ENCODE measurements at places on chromosomes 13 and 19.

DNA sequence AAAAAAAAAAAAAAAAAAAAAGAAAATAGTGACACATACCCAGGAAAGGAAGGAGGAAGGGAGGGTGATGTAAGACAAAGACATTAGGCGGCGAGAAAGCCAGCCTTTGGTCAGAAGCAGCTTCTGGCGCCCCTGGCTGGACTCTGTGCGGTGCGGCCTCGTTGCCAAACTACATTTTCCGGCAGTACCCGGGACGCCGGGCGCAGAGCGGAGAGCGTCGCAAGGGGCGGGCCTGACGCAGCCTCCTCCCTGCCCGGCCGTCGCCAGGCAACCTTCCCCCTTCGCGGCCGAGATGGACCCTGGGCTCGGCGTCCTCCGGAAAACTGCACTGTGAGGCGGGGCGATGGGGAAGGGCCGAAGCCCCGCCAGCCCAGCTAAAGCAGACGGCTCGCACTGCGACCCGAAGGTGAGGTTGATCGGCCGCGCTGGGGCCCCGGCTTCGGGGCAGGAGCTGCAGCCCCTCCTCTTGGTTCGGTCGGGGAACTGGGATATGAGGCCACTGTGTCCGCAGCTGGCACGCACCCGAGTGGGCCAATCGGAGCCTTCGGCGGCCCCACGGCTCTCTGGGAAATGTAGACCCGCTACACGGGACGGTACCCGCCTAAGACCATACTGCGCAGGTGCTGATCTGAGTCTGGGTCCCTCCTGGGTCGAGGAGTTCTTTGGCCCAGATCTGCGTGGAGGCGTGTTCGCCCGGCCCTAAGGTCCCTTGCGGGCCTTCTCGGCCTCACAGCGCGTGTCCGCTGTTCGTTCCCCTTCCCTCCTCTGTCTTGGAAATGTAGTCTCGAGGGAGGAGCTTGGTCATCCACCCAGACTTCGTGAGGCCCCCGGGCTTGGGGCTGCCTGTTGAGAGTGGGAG lies 2.3 kb upstream of the MZF1 start:
- DNase-seq, result peak; percentile 88

GRCh38 chr19:44955505-44956439 lies 592 bp downstream of the CLPTM1 start:
- DNase-seq, result no peak

DNA sequence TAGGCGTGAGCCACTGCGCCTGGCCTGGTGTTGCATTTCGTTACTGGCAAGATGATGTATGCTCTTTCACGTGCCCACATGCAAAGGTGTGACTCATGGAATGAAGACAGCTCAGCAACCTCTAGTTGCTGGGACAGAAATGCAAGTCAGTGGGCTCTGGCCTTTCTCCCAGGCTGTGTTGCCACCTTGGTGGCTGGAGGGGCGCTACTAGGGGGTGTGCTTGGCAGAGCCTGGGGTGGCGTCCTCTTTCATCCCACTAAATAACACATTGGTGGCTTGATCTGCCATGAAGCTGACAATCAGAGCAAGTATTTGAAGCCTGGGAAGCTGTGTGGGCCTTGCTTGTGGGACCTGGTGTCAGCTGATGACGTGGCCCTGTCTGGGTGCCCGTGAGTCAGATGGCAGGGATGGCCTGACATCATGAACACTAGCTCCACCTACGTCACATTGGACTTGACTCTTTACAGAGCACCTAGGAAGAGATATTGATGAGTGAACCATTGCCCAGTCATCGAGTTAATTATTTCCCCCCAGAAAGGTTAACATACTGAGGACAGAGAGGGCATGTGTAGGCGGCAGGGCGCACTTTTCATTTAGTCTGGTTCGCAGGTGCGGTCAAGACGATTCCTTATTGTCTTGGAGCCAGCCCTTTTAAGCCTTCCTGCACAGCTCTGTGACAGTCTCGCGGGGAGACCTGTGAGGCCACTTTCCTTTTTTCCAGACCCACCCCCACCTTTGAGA lies 154.2 kb downstream of the TM9SF2 start:
- no peak for DNase-seq

DNA sequence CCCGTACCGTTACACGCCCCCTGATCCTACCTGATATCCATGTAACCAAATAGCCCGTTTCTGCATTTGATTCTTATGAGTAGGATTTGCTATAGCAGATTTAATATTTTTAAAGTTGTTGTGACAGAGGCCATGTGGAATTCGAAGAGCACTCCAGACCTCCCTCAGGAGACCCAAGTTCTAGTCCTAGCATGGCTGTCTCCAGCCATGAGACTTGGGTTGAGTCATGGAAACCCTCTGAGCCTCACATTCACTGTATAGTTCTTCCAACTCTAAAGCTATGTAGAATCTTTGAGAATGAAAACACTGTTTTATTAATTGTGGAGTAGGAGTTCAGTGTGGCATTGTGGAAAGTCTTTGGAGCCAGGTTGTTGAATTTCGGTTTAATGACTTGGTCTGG lies 8.0 kb upstream of the GPR183 start:
- DNase-seq, result no peak

- no peak for DNase-seq
These were observed 78.6 kb upstream of the SIAH3 start for GRCh38 chr13:45930177-45930576.

GRCh38 chr19:19109601-19110000 lies 28.7 kb downstream of the TMEM161A start:
- no peak for DNase-seq

DNA sequence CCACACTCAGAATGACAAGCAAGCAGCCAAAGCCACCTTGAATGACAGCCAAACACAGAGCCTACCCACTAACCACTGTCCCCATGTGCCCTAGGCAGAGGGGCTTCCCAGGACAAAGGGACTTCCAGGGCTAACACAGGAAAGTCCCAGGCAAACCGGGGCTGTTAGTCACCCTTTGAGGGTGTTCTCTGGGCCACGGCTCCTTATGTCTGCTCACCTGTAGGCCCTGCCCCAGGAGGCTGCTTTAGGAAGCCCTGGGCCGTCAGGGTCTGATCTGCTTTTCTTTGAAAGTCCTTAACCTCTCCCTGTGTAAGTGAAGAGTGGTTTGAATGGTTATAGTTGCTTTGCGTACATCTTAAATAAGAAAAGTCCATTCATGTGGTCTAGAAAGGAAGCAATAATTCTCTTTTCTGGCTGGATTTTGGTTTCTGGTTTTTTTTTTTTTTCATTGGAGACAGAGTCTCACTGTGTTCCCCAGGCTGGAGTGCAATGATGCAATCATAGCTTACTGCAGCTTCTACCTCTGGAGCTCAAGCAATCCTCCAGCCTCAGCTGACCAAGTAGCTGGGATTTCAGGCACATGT lies 161.4 kb downstream of the EFNB2 start:
- DNase-seq, result no peak

All from AG08396 (cell line).